ENCODE measurements at places on chromosomes 12 and 14.

DNA sequence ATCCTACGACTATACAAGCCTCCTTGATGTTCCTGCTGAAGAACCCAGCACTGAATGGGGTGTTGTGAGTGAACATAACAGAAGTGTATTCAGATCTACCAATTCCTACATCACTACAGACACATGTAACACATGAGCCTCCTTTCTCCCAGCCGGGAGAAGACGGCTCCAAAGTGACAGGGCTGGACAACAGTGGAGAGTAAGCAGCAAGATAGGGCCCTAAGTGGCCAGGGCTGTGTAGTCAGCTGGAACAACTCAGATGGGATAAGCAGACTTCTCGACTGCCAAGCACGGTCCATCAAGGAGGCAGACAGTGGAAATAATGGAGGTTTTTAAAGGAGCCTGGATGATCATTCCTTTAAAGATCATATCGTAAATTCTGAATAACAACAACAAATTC is 73.5 kb downstream of the TTC7B start:
- no peak for ATAC-seq

DNA sequence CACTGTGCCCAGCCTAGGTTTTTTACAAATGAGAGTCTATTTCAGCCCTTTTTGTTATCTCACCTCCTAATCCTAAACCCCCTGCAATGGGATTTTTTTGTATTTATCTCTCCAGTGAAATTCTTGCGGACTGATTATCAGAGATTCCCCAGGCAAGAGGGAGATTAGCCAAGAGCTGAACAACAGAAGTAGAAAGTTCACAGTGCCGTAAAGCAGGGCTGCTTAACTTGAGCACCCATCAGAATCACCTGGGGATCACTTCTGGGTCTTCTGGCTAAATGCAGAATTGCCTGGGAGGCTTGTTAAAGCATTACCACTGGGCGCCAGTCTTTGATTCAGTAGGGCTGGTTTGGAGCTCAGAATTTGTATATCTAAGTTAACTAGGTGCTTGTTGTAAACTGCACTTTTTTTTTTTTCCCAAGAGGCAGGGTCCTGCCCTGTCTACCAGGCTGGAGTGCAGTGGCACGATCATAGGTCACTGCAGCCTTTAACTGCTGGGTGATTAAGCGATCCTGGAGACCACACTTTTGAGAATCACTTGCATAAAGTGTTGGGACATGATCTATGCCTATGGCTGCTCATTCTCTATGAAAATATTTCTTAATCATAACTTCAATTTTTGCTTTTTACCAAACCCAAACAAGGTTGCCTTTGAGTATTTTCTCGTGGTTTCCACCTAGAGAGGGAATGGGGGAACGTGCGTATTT is 1.1 kb upstream of the DPPA3 start:
- no peak for ATAC-seq

GRCh38 chr14:24042746-24043145 is 9.1 kb upstream of the CARMIL3 start:
- no peak for ATAC-seq

DNA sequence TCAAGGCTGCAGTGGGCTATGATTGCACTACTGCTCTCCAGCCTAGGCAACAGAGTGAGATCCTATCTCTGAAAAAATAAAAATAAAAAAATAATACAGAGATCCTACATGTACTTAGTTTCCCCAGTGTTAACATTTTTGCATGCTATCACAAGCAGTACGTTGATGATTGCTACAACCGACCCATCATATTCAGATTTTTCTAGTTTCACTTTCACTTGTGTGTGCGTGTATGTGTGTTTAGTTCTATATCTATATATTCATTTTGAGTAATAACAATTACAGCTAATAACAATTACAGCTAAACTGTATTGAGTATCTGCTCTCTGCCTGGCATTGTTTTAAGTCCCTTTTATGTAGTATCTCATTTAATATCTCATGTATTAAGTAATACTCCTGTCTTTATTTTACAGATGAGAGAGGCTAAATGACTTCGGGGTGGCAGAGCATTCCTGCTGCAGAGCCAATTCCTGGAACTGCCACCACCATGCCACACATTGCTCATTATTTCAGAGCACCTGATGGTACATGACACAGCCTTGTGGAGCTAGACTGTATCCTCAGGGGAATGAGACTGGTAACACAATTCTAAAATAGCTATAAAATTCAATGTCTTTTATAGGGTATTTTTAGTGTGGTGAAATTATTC is 153.1 kb downstream of the BCAT1 start:
- ATAC-seq = no peak

DNA sequence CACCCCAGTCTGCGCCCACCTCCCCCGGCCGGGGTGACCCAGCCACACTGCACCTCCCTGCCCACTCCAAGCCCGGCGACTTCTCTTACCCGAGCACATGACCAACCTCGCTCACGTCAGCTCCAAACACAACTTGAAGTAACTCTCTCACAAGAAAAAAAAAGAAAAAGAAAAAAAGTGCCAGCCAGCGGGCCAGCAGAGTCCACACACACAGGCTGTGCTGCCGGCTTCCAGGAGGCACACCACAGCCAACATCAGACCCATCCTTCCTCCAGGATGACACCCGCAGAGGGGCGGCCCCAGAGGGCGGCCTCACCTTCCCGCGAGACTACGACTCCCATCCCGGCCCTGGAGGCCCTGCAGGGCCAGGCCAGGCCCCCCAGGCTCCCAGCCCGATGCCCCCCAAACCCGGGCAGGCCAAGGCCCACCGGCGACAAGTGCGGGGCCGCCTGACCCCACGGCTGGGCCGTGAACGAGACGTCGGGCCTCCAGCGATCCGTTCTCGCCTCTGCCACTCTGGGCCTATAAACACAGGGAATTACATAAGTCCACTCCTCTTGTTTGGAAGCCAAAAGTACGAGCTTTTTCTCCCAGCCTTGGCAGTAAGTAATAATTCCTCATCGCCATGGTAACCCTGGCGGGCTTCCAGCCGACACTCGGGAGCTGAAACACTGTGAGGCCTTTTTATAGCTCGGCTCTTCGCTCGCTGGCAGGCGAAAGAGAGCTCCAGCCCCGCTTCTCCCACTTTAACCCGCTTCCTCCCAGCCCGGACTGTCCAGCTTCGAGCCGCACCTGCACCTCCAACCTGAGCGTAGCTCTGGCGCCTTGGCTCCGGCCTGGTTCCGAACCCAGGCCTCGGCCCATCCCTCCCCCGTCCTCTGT is 49.1 kb downstream of the NCOR2 start:
- ATAC-seq = peak; percentile 92

- ATAC-seq = no peak
These were observed 130.8 kb upstream of the RAP1B start for GRCh38 chr12:68479896-68480291.

DNA sequence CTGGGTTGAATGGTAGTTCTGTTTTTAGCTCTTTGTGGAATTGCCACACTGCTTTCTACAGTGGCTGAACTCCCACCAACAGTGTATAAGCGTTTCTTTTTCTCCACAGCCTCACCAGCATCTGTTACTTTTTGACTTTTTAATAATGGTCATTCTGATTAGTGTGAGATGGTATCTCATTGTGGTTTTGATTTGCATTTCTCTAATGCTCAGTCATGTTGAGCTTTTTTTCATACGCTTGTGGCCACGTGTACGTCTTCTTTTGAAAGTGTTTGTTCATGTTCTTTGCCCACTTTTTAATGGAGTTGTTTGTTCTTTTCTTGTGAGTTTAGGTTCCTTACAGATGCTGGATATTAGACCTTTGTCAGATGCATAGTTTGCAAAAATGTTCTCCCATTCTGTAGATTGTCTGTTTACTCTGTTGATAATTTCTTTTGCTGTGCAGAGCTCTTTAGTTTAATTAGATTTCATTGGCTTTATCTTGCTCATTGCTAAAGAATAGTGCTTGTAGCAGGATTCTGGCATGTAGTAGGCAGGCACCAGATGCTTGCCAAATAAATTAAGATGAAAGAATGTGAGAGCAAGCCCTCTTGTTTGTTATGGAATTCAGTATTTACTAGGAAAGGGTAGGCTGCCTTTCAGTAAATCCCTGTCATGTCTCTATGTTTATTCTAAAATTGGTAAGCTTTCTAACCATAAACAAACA is 86.8 kb downstream of the PDE3A start:
- ATAC-seq = peak; percentile 30

GRCh38 chr12:27246774-27247173 is 2.7 kb downstream of the STK38L start:
- ATAC-seq = no peak

GRCh38 chr12:61879229-61879628 is 381.0 kb upstream of the USP15 start:
- no peak for ATAC-seq

DNA sequence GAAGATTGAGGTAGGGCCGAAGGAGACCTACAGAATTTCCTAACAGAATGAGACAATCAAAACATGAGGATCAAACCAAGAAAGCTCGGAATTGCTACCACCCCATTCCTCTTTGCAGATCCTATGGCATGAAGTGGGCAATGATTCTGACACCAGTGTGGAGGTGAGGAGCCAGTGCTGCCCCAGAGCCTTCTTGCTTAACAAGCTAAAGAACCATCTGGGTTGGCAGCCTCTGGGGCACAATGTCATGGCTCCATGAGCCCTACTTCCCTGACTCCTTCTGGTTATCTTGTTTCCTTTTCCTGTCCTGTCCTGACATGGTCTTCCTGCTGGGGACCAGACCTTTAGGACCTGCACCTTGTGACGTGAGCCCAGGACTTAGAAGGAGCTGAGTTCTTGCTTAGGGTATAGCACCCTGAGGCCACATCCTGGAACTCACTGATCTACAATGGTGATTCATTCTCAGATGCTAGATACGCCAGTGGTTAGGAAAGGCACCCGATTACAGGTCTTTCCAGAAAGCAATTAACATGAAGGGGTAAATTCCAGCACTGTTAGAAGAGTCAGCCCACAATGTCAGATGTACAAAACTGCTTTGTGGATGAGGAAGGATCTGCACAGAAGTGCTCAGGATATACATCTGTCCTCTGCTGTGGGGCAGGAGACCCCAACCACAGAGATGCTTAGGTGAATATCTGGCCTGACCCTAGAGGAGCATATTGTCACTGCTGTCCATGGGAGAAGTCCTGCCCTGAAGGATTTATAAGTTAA is 324.2 kb downstream of the ZFP36L1 start:
- no peak for ATAC-seq

DNA sequence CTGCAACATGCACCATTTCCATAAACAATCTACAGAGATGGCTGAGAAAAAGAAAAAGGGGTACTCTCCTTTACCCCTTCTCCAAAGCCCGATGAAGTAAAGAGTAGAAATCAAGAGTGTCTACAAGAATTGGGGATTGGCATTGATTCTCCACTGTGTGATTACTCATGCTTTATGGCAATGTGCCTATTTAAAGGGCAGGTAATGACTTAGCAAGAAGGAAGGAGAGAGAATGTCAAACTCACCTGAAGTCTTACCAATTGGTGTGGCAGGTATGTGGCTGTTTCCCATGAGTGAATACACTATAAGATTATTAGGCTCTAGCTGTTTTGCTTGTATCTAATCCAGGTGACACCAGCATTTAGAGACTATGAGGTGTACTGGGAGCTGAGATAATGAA is 275.3 kb downstream of the CCER1 start:
- no peak for ATAC-seq

DNA sequence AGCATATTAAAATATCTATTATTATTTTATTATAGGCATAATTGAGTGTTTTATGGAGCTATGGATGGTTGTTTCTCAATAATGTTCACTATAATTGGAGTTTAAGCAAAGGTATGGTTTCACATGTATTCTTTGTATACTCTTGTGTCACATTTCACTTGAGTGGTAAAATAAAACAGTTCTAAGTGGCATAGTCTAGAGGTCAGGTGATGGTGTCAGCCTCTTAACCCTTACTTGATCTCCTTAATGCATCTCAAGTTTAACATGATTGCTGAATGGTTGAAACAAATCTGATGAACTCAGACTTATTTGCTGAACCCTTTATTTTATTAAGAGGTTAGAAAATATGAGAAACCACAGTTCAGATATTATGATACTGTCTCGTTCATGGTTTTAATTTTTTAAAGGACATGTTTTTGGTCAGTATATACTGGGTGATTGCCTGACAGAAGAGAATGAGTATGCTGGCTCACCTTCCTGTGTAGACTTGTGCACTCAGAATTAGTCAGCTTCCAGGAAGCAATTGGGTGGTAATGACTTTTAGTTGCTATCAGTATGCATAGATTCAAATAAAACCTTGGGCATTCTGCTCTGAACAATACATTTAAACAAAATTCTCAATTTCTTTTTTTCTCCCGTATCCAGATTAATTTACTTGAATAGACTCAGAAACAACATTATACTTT is 464.6 kb downstream of the PCNX1 start:
- ATAC-seq = peak; percentile 93

GRCh38 chr12:121205491-121205890 is 4.4 kb upstream of the P2RX4 start:
- no peak for ATAC-seq

- no peak for ATAC-seq
These were observed 121.6 kb downstream of the SRGAP1 start for GRCh38 chr12:63965936-63966605.

DNA sequence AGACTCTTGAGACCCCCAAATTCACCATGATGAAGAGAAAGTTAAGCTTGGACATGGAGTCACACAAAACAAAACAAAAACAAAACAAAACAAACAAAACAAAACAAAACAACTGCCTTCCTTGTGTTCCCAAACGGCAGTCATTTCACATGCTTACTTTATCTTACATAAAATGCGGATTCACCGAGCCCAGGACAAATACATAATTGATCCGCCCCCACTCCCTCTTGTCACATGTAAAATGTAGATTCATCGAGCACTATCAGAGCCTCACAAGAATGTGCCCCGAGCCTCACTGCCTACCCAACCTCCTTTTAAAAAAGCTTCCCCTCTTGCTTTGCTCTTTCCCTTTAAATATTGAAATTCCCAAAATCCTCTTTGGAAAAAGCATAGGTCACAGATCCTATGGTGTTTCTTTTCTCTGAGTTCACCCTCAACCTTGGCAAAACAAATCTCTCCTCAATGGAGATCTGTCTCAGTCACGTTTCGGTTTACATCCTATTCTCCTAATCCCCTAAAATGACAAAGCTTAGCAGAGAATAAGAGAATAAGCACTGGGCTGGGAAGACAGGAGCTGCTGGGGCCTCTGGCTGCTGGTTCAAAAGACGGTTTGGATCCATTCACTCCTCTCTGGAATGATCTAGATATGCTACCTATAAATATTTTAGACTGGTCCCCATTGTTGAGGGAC is 83.7 kb downstream of the NINJ2 start:
- ATAC-seq = no peak

DNA sequence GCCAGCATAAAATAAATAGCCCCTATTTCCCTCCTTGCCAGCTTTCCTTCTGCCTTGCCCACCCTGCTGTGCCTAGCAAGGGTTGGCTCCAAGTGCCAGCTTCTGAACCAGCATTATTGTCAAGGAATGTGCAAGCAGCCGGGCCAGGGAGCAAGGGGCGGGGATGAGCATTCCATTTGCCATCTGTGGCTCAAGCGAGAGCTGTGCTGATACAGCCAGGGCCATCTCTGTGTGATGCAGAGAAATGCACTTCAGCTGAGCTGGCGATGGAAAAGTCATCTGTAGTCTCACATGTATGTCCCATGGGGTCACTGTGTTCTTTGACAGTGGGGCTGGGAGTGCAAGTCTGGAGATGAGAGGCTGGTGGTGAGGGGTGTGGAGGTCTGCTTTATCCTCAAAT is 137.3 kb downstream of the SUDS3 start:
- ATAC-seq = no peak

Measured in SK-N-SH treated with all-trans-retinoic acid at 6 μM for 48 hours (cell line).